Umbilical cord (tissue), 2 donors: ENCODE measurements at places on chromosomes 13 and 19.

DNA sequence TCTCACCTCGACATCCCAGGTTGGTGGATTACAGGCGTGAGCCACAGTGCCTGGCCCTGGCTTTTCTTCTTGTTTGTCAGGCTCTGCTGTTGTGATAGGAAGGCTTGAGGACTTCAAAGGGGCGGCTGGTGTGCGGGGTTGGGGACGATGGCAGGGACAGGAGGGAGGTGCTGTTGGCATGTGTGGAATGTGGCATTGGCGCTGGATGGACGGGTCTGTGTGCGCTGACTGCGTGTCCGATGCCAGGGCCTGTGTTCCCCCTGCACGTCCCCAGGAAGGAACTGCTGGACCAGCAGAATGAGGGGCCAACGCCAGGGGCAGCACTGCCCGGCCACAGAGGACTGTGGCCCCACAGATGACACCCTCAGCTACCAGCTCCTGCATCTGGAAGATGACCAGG, 12.7 kb upstream of the PTBP1 start:
- DNase-seq, result no peak

DNA sequence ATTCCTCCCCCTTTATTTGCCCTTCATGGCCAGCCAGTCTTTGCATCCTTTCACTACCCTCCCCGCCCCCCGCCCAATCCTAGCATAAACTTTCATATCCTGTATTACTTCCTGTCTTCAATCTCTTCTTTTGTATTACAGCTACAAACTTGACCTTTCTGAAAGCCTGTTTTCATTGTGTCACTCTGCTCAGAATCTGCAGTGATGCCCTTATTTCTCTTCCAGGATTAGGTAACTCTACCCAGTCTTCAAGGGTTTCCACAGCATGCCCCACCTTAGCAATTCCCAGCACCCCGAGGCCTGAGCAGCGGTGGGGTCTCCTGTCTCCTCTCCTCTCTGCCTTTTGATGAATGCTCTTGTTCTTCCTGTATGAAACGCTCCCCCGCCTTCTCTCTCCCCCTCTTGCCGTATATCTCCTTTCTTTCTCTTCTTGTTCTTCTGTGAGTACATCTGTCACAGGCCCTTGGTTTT, 145.6 kb downstream of the SHISA2 start:
- no peak for DNase-seq

GRCh38 chr13:37608750-37609339, 10.3 kb upstream of the POSTN start:
- no peak for DNase-seq

- DNase-seq, result no peak
Measured at GRCh38 chr19:45186509-45187334, 8.1 kb downstream of the BLOC1S3 start.

GRCh38 chr19:11535792-11536595, 2.7 kb upstream of the CNN1 start:
- peak; percentile 86 for DNase-seq

GRCh38 chr13:29923554-29924481, 73.4 kb upstream of the UBL3 start:
- DNase-seq, result peak; percentile 94

GRCh38 chr13:84431646-84432045, 549.4 kb upstream of the SLITRK1 start:
- DNase-seq, result no peak

- no peak for DNase-seq
Measured at GRCh38 chr13:84962141-84962750, 837.0 kb downstream of the SLITRK6 start.

DNA sequence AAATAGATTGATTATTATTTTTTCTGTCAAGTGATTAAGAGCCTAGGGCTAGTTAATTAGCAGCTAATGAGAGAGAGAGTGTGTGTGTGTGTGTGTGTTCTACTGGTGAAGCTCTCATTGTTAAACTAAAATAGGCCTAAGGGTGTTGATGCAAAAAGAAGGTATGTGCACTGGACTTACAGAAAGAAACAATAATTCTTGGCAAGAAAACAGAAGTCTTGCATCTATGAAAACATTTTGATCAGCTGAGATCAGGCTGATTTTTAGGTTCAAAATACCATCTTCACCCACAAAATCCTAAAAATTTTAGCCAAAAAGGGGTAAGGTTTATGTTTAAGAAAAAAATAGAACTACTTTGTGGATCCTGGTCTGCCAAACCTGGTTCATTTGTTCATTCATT, 106.5 kb downstream of the POSTN start:
- no peak for DNase-seq

DNA sequence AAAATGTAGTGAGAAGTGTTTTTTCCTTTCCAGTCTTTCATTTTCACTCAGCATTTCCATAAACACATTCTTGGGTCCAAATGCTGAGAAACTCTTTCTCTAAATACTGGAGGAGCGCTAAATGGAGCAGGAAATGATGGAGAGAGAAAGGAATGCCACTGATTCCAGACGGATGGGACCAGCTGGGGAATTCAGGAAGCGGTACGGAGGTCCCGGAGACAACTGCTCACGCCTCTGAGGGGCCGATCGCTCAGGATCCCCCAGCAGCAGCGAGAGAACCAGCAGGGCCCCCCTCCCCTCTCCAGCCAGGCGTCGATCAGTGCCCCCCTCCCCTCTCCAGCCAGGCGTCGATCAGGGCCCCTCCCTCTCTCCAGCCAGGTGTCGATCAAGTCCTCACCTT, 13.2 kb downstream of the RASA3 start:
- peak; percentile 92 for DNase-seq

GRCh38 chr19:45879055-45879454, 6.9 kb downstream of the IRF2BP1 start:
- DNase-seq, result no peak

DNA sequence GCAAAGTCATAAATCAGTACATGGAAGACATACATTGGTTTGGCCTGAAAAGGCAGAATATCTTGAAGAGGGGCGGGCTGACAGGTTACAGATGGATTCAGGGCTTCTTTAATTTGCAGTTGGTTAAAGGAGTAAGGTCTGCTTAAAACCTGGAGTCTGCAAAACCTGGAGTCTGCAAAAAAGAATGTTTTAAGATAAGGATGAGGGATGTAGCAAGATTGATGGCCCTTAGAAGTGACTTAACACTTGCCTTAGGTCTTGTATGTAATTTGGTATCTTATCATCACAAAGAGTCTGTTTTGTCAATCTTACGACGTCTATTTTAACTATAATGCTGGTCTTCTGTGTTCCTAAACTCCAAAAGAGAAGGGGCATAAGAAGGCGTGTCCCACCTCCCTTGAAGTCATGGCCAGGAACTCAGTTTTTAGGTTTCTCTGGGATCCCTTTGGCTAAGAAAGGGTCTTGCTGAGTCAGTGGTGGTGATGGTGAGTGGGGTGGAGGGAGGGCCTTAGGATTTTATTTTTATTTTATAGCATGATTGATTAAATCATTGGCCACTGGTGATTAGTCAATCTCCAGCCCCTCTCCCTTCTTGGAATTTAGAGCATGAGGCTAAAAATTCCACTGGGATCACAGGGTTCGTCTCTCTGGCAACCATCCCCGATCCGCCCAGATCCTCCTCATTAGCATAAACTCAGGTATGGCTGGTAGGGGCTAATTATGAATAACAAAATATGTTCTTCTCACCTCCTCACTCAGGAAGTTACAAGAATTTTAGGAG, 10.1 kb upstream of the HAS1 start:
- DNase-seq, result no peak

DNA sequence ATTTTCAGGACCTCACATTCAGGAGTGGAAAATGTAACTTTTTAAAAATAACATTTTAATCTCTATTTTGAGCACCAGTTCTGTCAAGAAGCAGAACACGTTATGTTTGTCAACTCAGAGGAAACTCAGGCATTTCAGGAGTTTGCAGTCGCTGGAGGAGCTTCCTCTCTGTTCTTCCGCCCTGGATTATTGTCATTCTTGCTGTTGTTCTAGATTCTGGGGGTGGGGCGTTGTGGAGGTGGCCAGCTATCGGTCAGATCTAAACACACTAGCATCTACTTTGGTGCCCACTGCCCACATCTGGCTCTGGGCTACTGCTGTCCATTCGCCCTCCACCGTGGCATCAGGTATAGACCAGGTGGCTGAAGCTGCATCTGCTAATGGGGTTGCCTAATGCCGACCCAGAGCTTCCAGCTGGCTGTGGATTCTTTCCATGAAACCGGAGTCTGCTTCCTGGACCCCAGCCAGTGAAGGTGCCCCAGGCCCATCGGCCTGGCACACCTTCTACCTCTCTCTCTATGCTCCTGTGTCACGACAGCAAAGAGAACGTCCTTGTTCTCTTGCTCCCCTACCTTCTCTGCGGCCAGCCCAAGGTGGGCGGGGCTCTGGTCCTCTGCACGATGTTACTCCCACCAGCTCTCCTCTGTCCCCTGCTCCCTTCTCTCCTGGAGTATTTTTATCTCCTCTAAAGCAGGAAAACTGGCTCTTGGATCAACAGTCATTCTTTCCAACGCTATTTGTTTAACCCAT, 36.7 kb upstream of the DGKH start:
- DNase-seq, result no peak

DNA sequence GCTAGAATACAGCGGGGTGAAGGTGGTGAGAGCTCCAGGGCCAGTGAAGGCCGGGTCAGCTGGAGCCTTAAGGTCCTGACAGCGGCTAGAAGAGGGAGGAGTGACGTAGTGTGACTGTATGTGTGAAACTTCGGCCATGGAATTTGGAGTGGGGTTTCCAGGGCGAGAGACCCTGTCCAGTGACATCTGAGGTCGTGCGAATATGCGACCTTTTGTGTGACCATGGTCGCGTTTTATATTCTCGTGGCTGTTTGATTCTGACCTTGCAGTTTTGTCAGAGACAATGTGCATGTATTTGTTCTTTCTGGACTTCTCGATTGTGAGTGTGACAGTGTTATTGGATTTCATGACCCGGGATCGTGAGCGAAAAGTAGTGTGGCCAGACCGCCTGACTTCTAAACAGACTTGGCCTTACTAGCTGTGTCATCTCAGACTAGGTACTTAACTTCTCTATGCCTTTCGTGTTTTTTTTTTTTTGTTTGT, 405 bp upstream of the ZNF569 start:
- no peak for DNase-seq

DNA sequence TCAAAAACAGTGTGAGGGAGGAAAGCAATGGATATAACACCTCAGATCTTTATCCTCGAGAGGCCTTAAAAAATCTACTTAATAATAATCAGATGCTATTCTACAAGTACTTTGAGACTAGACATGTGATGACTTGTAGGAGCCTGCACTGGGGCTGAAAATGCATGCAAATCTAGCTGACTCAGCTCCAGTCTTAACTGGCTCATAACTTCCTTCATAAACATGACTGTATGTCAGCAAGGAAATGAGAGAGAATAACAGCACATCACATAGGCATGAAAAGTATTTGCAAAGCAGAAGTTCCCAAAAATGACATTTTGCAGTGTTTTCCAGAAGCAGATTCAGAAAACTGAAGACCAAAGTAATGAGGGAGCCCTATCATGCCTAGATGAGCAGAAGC, 38.1 kb downstream of the PSG5 start:
- DNase-seq, result peak; percentile 73

DNA sequence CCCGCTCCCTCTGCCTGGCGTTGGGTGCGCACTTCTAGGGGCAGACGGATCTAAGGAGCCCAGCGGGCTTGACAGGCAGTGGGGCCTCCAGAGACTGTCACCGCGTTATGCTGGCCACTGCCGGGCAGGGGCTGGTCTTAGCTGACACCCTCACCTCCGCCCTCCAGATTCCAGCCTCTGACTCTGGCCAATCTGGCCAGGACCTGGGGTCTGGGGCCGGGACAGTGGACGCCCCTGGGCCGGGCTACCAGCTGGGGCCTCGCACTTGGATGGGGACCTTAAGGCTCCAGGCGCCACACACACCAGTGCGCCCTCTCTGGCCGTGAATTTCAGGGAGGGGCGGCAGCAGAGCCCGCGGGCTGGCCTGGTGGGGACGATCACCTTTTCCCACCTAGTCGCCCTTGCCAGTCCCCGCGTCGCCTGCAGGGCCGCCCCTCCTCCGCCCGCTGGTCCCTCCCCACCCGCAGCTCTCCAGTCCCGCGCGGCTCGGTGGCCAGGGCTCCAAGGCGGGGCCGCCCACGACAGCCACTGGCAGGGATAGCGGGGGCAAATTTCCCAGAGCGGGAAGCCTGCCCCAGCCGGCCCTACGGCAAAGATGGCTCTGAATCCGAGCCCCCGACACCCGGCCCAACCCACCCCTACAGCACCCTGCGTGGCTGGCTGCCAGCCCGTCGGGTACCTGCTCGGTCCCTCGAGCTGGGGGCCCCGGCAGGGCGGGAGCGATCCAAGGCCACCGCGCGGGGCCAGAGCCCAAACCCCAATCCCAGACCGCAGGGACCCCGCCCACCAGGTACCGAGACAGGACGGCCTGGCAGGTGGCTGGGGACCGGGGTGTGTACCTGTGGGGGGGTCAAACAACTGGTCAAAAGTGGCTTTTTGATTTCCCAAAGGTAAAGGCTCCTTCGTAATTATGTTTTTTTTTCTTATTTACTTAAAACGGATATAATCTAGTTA, 6.1 kb upstream of the ZNF98 start:
- no peak for DNase-seq

DNA sequence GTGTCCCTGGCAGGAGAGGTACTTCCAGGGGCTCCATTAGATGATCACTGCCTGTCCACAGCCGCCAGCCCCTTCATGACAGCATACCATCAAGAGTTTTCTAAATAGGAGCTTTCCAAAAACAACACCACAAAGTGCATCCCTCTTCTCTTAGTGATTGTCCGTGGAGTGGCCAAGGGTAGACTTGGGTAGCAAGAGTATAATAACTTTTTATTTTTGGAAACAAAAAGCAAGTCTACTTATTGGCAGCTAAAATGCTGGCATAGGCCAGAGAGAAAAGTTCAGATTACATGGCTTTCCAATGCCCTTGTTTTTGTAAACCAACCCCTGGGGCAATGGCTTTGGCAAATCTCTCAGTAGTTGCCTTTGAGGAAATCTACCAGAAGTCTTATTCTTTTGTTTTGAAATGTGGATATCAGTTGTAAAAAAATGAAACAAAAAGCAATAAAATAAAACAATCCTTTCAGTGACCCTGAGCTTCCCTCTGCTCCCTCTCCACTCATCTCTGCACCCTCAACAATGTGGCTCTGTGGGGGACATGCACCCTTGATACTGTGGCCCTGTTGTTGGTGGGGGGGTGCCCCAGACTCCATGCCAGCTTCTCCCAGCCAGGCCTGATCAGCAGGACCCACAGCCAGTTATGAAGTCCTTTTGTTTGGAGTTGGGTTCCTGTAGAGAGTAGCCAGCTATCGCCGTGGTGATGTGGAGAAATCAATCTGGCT, 294.1 kb downstream of the DLEU7 start:
- no peak for DNase-seq
